ENCODE measurements at places on chromosomes 2 and 18.

- DNase-seq = no peak
Measured at GRCh38 chr2:33437297-33437696, 39.2 kb upstream of the RASGRP3 start.

DNA sequence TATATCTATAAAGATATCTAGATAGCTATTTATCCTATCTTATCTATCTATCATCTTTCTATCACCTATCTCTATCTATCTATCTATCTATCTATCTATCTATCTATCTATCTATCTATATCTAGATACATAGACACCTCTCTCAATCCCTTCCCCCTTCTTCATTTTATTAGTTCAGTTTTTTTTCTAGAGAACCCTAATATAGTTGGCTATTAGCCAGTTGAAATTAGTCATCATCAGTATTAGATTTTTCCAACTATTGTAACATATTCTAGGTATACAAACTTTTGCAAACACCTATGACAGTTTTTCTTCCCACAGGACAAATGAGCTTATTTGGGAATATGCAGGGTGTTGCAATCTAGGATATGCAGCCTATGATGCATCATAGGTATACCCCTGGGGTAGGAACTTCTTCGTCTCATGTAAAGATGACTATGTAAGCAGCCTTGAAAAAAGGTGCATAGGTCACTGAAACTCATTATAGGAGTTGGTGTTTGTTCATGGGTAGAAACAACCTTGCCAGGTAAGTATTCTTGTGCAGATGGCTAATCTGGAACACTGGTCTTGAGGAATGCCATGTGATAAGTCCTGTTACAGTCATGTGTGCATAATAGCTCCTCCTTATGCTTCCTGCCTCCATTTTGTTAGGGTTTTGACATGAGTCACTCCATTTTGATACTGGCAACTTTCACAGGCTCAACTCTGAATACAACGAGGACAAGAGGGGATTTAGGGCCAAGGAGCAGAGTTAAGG is 160.7 kb upstream of the ZSWIM2 start:
- DNase-seq = no peak

DNA sequence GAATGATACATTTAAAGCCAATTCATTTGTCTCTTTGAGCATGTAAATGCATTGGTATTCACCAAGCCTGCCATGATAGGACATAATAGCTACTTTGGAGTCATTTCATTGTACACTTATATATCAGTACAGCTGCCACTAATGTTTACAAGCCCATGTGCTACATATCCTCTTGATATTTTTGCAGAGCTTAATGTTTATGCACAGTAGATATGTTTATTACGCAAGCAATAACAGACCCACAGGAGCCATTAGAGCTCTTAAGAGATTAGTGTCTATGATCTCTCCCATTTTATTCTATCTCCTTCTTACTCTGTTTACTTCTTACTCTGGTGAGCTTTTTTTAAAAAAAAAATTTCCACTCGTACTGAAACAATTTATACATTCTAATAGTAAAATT is 1132.1 kb upstream of the ZEB2 start:
- DNase-seq = no peak

DNA sequence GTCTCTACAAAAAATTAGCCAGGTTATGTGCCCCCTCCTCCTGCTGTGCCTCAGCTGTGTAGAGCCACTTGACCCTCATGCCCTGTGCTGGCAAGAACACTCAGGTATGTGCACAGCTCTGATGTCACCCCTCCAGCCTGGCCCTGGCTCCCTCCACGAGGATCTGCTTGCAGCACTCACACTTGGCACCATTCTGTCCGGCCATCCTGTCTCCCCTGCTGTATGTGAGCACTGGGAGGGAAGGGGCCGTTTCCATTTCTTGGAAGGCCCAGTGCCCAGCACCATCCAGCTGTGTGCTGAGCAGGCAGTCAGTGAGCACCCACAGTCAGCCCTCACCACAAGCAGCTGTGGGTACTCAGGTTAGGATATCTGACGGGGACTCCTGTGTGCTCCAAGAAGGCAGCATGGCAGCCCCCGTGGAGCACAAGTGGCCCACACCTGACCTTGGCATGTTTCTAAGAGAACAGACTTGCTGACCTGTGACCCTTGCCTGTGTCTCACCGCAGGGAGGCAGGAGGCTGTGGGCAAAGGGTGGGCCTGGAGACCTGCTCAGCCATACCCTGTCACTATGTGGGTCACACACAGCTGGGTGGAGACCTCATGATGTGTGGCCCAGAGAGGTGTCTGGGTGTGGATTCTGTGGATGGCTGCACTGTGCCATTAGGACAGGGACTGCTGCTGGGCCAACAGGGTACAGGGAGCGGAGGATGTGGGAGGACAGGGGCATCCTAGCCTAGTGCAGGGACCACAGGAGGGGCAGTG is 31.5 kb downstream of the USP34 start:
- DNase-seq = no peak

DNA sequence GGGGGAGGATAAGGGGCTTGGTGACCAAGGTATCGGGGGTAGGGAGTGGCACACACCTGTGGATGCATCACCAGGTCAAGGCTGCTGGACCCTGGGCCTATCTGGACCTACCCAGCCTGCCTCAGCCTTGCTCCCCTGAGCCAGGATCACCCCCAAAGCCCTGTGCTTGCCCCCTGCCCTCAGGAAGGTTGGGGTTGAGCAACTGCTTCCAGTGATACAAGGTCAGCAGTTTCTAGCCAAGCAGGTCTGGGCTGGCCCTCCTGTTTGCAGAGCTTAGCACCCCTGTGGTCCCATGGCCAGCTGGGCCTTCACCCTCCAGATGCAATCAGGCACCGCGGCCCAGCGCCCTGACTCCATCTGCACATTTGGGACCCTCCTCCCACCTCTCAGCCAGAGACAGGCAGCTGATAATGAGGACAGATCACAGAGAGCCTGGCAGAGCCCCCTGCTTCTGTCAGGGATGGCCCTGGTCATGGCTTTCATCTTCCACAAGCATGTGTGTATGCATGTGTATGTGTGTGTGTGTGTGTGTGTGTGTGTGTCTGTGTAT is 154.6 kb downstream of the TFCP2L1 start:
- DNase-seq = no peak

GRCh38 chr2:60470340-60470739 is 83.1 kb downstream of the BCL11A start:
- no peak for DNase-seq

- DNase-seq = no peak
Measured at GRCh38 chr18:13159579-13159978, 59.0 kb upstream of the LDLRAD4 start.

DNA sequence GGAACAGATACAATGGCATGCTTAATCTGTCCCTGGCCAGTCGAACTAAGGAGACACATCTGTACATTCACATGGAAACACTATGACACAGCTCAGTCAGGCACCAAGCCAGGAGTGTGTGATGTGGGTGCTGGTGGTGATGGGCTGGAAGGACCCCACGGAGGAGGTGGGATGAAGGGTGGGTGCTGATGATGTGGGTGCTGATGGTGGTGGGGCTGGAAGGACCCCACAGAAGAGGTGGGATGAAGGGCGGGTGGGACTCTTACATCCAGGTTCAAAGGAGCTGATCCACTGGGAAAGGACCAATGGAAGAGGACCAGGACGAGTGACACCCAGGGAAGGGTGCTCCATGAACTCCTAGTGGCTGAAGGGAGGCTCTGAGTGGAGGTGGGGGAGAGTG is 34.8 kb upstream of the ACAA2 start:
- DNase-seq = no peak

DNA sequence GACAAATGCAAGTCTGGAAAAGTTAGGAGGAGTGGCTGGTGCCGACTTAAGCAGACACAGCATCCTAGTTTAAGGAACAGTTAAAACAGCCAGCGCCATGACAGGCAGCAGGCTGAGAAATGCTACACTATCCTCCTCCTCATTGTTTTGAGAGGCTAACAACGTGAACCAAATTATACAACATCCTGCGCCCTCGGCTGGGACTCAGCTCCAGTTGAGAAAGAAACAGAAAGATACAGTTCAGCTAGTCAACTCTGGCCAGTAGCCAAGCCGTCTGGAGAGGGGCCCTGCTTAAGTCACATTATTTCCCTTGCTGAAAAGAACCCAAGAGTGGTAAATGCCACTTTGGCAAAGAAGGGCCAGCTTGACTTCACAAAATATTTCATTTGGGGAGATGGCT is 90.2 kb downstream of the BCL11A start:
- DNase-seq = no peak

GRCh38 chr2:52475590-52475989 is 1292.0 kb upstream of the CHAC2 start:
- no peak for DNase-seq

DNA sequence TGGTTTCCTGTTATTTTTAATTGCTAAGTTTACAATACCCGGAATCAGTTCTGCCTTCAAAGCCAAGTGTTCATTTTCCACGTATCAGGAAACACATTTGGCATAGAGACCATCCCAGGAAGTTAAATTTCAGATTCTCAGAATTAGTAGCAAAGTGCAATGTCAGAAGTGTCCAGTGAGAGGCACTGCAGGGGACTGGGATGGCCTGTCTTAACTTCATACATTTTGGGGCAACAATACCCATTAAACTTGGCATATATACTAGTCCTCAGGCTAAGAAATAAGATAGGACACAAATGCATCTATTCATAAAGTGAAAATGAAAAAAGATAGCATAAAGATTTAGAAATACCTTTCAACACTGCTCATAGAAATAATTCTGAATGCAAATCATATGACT is 1.5 kb upstream of the IL1RL2 start:
- DNase-seq = no peak

DNA sequence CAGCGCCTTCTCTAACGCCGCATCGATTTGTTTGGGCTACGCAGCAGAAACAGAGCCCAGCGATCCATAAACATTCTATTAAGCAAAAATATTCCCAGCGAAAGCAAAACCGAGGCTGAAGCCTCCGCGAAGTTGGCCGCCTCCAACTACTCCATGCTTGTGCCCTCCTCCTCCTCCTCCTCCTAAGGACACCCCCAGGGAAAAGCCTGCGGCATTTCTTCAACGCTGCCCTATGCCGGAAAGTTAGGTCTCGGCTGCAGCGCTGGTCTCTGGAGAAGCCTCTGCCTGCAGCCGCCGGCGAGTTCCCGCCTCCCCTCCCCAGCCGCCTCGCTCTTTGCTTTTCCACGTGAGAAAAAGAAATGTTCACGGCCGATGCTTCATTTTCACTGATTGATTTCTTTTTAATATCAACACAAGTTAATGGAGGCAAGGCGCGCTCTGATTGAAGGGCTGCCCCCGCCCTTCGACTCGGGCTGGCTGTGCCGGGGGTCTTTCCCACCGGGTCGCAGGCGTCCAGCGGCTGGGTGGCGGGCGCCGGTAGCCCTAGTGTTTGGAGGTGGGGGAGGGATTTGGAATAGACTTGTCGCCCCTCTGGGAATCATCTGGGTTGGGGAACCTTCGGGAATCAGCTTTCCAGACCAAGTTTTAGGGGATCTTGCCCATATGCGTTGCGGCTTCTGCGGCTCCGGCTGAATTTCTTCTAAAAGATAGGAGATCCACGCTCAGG is 3.9 kb downstream of the NRP2 start:
- no peak for DNase-seq

DNA sequence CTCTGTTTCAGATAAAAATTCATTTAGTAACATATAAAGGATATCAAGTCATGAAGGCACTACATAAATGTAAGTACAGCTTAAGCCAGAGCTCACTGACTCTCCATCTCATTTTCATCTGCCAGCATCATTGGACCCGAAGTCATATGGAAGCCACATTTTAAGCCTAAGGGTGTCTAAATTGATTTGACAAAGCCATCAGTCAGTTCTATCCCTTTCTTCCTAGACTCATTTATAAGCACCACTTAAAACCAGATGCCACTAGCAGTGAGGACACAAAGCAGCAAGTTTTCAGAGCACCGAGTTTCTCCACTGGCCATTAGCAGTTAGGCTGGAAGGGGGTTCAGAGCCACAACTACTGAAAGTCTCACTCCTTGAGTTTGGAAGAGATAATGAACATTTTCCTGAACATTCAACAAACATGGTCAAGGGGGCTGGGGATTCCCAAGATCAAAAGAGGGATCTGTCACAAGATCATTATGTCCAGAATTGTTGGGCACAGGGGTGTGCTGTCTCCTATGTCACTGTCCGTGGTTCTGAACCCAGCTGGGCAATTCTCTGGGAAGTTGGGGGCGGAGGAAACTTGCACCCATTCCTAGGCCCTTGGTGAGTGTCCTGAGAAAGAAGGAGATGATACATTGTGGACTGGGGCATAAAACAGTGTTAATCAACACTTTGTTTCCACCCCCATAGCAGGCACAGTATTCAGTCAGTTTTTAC is 158.5 kb upstream of the LMAN1 start:
- DNase-seq = no peak

GRCh38 chr2:129772190-129772579 is 207.3 kb upstream of the RAB6C start:
- DNase-seq = no peak

- DNase-seq = no peak
Measured at GRCh38 chr2:44009136-44009735, 13.4 kb upstream of the LRPPRC start.

GRCh38 chr2:219010162-219010756 is 17.0 kb upstream of the CRYBA2 start:
- DNase-seq = no peak

- peak; percentile 38 for DNase-seq
Measured at GRCh38 chr2:30266051-30266621, 34.8 kb downstream of the LBH start.

- DNase-seq = no peak
Measured at GRCh38 chr2:212843409-212844199, 305.0 kb upstream of the ERBB4 start.

DNA sequence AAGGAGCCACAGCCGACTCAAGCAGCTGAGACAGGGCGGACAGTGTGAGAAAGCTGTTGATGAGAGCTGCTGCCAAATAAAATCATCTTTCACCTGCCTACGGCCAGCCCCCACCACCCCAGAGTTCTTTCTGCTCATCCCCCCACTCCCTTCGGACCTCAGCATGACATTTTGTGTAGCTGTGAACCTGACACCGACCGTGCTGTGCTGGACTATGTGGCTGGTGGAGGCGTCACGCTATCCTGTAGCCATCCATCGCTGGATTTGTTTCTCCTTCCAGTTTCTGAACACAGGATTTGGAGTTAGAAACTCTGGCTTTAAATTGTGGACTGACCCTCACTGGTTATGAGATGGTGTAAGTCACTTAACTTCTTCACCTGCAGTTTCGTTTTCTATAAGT is 317.3 kb downstream of the DCDC2C start:
- no peak for DNase-seq

- DNase-seq = no peak
Measured at GRCh38 chr2:37059841-37060240, 24.3 kb downstream of the HEATR5B start.

DNA sequence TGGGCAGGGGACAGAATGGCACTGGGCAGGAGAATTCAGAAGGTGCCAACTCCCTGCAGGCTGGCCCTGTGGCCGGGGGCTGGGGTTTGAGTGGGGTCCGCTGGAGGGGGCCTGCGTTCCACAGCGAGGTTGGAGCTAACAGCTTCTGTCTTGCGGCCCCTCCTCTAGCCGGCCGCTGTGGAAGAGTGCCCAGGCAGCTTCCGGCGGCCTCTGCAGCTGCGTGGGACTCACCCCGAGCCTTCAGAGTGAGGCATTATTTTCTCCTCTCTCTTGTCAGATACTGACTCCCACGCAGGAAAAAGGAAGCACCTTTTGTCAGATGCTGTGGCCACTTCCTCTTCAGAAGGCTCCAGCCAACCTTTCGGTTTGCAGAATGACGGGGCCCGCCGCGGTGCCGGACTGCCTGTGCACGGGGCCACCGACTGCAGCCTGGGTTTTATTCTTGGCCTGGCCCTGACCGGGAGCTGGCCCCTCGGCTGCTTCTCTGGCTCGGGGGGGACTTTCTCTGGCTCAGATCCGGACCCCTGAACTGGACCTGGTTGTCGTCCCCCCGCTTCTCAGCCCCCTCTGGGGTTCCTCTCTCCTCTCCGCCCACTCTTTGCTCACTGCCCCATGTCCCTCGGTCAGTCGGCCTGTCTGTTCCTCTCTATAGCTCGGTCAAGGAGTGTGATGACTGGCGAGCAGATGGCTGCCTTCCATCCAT is 40.1 kb downstream of the ARHGAP25 start:
- DNase-seq = peak; percentile 49
